ENCODE measurements at places on chromosomes 6 and 20.

GRCh38 chr6:35312807-35313206 is 15.2 kb downstream of the DEF6 start:
- no peak for DNase-seq

GRCh38 chr20:51934301-51935002 is 132.1 kb upstream of the SALL4 start:
- no peak for DNase-seq

- no peak for DNase-seq
Measured at GRCh38 chr20:17579369-17580039, 9.6 kb downstream of the DSTN start.

- no peak for DNase-seq
Measured at GRCh38 chr6:93468291-93468690, 48.9 kb upstream of the EPHA7 start.

DNA sequence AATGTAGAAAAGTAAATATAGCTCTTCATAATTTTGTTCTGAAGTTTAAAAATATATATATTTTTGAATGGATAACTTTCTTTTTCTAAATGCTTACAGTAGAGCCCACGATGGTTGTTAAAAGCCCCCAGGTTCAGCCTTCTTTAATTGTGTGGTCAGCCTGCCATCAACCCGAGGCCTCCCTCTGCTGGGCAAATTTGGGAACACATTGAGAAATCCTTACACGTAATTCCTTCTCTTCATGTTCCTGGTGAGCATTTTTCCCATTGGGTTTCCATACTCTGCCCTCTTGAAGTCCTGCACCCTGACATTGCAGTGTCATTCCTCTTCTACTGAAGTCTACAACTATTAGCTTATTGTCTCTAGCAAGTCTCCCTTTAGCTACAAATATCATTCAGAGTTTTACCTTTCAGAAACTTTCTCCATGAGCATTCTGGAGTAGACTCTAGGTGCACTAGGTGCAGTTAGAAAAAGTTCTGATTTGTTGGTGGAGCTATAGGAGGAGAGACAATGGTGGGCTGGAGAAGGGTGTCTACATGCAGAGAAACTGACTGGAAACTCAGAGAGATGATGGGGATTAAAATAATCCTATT is 40.6 kb downstream of the TRIM38 start:
- no peak for DNase-seq

DNA sequence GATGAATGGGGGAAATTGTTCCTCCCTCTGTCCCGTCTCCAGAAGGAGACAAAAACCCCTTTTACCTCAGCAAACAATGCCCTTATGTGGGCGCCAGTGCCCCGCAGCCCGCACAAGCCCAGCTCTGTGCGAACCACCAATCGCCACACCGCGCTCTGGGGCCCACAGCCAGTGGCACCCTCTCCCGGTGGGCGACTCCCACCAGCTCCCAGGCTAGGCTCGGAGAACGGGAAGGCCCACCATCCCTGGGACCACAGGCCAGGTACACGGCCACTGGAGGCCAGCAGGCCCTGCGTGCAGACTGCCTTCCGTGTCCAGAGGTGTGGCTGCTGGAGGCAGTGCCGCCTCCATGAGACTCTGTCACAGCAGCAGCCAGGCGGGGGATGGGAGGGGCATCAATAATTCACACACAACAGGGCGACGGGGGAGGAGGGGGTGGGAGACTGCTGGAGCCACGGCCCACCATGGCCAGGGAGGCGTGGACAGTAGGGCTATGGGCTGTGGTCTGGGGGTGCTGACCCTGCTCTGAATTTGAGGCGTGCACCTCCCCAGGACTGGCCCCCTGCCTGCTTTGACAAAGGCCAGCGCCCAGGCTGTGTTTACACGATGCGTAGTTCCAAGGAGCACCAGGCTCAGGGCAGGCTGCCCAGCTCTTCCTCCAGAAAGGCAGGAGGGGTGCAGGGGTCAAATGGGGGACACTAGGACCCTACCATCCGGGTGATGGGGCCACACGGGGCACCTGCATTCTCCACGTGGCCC is 105.7 kb downstream of the ASXL1 start:
- DNase-seq, result no peak

DNA sequence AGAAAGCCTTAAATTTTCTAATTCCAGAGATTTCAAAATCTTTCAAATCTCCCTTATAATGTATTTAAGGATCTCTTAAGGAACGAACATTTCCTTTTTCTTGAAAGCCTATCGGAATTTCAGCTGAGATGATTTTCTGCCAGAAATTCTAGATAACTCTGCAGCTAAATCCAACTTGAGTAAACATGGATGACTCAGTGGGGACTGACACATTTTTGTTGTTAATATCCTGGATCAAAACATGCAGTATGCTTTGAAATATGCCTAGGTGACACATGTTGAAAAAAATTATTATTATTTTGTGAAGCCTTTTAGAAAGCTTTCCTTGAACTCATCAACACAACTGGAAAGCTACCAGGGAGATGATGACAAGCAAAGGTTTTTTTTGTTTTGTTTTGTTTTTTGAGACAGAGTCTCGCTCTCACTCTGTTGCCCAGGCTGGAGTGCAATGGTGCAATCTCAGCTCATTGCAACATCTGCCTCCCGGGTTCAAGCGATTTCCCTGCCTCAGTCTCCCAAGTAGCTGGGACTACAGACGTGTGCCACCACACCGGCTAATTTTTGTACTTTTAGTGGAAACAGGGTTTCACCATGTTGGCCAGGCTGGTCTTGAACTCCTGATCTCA is 140.1 kb upstream of the SNX9 start:
- no peak for DNase-seq

DNA sequence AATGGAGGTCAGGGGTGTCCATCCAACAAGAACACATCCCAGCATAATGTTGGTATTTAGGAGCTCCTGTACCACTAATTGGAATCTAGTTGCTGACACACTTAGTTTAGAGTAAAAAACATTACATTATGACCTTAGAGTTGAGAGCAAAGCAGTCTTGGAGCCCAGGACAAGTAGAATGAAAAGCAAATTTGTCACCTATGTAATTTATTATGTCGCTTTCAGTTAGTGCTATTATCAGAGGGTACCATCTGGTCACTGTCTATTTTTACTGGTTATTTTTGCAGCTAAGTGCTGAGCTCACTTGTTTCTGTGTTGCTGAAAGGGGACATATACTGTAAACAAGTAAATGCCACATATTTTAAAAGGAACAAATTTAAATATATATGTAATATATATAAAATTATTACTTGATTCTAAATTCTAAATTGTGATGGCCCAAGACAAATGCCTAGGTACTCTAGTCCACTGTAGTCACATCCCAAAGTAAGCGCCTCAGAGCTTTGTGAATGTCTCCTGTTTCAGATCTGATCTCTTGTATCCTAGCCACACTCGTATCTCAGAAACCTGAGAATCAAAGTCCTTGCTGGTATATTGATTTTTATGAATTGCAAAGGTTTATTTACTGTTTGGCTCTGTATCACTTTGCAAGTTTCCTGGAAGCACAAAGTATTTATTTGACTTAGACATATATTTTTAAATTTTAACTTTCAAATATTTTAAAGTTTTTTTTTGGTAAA is 148.6 kb upstream of the MAN1A1 start:
- no peak for DNase-seq

GRCh38 chr20:13098720-13099355 is 90.1 kb downstream of the SPTLC3 start:
- no peak for DNase-seq

DNA sequence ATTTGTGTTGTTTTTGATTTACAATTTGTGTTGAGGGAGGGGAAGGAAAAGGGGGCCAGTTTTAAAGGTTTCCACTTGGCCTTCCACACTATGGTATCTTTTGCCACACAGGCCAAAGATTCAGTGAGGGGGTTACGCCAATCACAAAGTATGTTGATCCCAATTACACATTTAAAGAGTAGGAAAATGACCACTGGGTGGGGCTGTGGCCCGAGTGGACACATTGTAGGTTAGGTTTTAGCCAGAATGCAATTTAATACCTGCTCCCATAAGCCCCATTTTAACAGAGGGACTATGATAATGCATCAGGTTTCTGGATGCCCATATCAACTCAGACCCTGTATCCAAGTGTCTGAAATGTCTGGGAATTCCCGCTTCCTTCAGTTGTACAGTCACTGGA is 15.6 kb downstream of the VGLL2 start:
- DNase-seq, result no peak

DNA sequence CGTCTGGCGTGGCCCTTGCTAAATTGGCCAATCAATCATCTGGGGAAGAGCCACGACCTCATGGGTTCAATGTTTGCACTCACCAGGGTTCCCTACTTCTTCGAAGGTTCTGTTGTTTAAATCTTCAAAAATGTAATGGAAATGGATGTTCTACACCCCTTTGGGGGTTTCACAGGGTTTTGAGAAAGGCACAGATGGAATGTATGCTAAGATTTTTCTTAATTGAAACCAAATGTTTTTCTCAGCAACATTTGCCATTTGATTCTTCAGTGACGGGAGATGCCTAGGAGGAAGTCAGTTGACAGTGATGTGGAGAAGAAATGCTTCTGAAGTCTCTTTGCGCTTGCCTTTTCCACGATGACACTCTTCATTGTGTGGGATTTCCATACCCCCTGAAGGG is 312.3 kb downstream of the ESR1 start:
- no peak for DNase-seq

GRCh38 chr6:53394704-53395103 is 46.0 kb upstream of the ELOVL5 start:
- no peak for DNase-seq

DNA sequence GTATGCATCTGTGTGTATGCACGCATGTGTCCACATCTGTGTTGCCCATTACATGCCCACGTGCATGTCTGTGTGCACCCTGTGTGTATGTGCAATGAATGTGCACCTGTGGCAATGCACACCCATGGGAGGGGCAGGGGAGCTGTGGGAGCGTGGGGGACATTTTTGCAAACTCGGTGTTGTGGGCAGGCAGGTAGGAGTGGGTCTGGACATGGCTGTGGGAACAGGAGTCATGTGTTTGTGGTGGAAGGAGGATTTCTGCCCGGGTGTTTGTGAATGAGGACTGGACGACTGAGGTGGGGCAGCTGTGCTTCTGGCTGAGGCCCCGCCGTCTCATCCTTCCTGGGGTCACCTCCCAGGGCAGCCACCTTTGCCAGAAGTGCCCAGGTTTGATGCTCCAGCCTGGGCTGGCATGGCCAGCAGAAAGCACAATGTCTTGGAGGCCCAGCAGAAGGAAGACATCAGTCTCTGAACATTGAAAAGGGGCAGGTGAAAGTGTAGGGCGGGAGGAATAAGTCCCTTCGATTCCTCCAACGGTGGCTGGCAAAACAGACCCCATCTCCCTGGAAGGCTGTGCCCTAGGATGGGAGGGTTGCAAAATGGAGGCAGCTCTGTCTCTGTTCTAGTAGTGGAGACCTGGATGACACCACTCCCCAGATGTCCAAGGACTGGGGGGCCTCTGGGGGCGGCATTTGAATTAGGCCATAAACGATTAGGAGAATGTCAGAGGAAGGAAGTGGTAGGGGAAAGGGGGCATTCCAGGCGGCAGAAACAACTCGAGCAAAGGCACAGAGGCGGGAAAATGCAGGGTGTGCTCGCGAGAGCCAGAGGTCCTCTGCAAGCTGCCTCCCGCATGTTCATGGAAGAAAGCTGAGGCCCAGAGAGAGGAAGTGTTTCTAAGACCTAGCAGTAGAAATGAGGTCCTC is 19.1 kb upstream of the ARMC12 start:
- DNase-seq, result no peak

DNA sequence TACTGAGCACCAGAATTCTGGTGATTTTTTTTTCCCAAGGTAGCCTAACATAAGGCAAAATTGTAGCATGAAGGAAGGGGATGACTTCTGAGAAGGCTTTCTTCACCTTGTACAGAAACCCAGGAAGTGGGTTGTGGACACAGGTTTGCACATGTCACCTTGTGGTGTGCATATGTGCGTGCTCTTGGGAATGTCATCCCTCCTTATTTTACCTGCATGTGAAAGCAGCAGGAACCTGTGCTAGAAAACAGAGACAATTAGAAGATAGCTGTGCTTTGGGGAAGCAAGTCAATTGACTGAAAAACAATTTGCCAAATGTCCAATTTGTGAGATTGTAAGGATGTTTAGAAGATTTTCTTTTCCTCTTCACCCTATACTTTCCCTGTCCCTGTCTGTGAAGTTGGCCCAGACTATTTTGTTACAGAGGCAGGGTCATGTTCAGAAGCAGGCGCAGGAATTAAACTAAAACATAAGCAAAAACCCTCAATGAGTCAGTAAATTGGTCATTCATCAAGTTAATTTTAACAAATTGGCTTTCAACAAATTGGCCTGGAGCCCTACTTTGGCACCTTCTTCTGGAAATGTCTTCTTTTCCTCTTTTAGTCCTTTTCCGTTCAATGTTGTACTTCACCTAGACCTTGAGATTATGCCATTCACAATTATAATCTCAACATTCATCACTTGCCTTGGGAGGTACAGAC is 261.2 kb downstream of the ADGB start:
- no peak for DNase-seq

DNA sequence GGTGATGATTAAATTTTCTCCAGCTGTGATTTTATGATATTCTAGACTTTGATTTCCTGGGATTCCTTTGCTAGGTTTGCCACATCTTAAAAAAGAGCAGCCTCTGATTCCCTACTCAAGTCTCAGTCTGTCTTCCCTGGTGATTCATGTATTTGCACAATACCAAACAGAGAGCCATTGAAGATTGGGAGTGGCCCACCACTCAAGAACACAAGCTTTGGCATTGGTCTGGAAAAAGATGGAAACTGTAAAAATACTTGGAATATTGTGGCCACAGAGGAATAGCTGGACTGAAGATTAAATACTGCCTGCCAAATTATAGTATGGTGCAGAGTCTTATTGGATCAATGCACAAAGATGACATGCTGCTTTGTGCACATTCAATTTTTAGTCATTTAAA is 32.9 kb downstream of the PTCHD4 start:
- DNase-seq, result no peak

- DNase-seq, result no peak
Measured at GRCh38 chr6:44190715-44191114, 26.0 kb upstream of the MYMX start.

All from lower lobe of right lung (tissue), 2 donors.